ENCODE measurements at places on chromosomes 7 and 10. TPM values are rescaled to one million over a fixed set of nuclear protein-coding genes. Genes with fewer than 3 reads are reported as not detected.

TSPAN13 gene
- total RNA-seq, result 35.8 TPM

INA gene
- total RNA-seq, result 3.7 TPM

CYP17A1 gene
- total RNA-seq, result not detected

CLRN3 gene
- not detected for total RNA-seq

MACROH2A2 gene
- 44.4 TPM for total RNA-seq

PRTFDC1 gene
- total RNA-seq, result 2.8 TPM

GPC2 gene
- total RNA-seq, result 2.5 TPM
